ENCODE measurements at places on chromosomes 5 and 9.

DNA sequence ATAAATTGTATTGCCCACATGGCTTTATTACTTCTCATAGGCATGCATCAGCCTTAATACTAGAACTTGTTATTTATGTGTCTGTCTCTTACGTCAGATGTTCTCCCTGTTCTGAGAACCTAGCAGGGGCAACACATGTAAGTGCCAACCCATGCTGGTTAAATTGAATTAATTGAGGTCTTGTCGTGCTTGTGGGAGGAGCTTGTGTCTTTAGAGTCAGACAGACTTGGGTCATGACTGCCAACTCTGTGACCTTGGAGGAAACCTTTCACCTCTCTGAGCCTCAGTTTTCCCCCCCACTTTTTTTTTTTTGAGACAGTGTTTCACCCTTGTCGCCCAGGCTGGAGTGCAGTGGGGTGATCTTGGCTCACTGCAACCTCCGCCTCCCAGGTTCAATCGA is 2.2 kb upstream of the MEGF9 start:
- no peak for DNase-seq

DNA sequence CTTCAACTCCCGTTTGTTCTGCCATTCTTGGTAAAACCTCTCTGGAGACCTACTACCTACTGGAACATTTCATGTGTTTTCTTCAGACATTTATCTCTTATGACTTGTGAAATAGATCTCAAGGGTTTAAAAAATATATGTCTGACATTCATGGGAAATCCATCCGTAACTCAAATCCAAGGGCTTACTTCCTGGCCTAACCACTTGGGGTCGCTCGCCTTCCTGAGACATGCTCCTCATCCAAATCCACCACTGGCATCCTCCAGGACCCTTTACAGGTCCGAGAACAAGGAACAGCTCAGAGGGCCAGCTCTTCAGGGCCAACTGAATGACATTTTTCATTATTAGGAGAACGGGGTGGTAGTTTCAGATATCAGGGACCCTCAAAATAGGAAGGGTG is 235.1 kb upstream of the TUT7 start:
- no peak for DNase-seq

GRCh38 chr9:124054582-124055227 is 43.1 kb downstream of the LHX2 start:
- DNase-seq: peak; percentile 25

DNA sequence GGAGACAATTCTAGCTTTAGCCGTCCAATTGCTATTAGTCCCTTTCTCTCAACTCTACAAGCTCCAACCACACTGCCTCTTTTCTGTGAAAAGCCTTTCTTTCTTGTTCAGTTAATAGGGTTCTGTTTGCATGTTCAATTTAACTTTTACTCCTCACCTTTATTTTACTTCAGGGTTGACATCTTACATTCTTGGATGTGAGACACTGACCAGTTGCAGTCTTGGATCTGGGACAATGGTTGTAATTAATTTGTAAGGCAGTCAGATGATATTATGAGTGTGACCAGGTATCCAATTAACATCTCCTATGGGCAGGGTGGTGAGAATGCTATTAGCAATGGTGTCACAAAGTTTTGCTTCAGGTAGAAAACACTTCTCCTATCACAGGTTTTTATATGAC is 774.5 kb downstream of the TLR4 start:
- DNase-seq: no peak

DNA sequence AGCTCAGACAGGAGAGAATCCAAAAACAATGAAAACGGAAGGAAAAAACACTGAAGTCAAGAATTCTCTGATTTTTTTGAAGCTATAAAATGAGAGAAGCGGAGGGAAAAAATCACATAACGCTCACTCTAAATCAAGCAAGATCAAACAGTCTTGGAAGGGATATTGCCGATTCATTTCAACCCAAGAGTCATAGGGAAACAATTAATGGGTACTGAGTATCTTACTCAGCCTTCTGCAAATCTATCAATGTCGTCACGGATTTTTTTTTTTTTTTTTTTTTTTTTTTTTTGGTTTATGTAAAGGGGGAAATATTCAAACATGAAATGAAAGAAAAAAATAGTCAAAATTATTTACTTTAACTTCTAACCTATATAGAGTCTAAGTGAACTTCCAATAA is 9.5 kb downstream of the MEF2C start:
- DNase-seq: no peak

- no peak for DNase-seq
Measured at GRCh38 chr5:213803-214395, 4.1 kb downstream of the CCDC127 start.

DNA sequence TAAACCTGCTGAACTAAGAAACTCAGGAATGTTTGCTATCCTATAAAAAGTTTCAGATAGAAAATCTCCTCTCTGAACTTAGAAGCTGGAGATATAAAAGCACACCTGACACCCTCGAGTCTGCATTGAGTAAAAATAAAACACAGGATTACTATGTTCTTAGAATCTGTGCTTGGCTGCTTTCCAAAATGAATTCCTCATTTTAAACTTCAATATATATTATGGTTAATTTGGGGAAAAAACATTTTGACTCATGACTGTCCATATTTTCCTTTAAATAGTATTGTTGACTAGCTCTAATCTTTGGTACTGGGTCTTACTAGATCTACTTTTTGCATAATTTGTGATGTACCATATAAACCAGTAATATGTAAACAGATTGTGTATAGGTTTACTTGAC is 36.7 kb downstream of the FBXW2 start:
- DNase-seq: no peak

GRCh38 chr5:106380736-106381135 is 1290.0 kb downstream of the EFNA5 start:
- no peak for DNase-seq

GRCh38 chr9:5043381-5043780 is 58.3 kb downstream of the JAK2 start:
- no peak for DNase-seq

GRCh38 chr9:128072144-128073021 is 4.4 kb downstream of the SLC25A25 start:
- DNase-seq: peak; percentile 44

DNA sequence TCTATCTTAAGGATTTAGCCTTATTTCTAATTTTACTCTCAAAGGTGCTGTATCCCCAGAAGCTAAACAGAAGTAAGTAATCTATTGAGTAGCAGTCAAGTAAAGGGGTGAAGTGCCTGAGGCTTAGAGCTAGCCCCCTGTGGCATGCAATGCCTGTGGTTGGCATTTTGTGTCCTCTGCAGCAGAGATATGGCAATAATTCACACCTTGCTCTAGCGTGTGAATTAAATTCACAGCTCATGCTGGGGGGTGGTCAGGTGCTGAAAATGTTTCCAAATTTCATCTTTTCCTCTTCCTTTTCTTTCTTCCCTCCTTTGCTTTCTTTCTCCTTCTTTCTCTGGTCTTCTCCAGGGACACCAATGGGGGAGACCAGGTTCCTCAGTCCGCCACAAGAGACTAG is 262.1 kb downstream of the GABRB2 start:
- no peak for DNase-seq

GRCh38 chr5:99141534-99142128 is 212.8 kb upstream of the CHD1 start:
- no peak for DNase-seq
